Hematopoietic multipotent progenitor cell (in vitro differentiated cells): ENCODE measurements at places on chromosomes 5 and 9.

- DNase-seq = no peak
Measured at GRCh38 chr9:93724852-93725251, 148.5 kb downstream of the PHF2 start.

DNA sequence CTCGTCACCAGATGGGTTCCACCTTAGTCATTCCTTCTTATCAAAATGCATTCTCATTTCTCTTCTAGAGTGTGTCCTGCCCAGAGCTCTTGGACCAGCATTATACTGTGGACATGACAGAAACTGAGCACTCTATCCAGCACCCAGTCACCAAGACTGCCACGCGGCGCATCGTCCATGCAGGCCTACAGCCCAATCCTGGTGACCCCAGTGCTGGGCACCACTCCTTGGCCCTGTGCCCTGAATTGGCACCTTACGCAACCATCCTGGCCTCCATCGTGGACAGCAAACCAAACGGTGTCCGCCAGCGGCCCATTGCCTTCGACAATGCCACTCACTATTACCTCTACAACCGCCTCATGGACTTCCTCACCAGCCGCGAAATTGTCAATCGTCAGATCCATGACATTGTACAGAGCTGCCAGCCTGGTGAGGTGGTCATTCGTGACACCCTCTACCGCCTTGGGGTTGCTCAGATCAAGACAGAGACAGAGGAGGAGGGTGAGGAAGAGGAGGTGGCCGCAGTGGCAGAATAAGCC lies 34.6 kb downstream of the CSF1R start:
- no peak for DNase-seq

- peak; percentile 39 for DNase-seq
Measured at GRCh38 chr9:127918183-127919107, 1.6 kb upstream of the ST6GALNAC4 start.

GRCh38 chr5:172455511-172456061 lies 1.3 kb upstream of the SH3PXD2B start:
- DNase-seq = no peak

GRCh38 chr5:7686794-7687193 lies 164.1 kb downstream of the CFAP90 start:
- DNase-seq = no peak

- DNase-seq = no peak
Measured at GRCh38 chr5:159515197-159515596, 184.9 kb upstream of the IL12B start.

DNA sequence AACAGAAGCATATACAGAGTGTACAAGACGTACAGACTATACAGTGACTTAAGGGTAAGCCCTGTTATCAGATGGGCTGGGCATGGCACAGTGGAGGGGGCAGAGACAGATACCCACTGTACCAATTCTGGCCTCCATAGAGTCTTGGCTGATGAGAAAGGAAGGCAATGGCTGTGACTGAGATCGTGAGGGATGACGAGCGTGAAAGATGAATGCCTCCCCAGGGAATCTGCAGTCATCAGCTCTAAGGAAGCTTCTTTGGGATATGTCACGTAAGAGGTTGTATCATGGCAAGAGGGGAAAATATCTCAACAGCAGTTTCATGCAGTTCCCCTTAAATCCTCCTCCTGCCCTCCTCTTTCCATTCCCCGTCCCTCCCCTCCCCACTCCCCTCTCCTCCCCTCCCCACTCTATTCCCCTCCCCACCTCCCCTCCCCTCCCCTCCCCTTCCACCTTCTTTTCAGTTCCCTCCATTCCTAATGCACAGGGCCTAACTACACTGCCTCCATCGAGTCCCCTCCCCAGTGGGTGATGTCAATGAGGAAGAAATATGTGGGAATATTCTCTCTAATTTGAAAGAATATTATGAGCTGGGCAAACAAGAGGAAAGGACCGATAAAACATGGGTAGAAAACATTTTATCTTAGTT lies 226.4 kb upstream of the DAP start:
- no peak for DNase-seq
